Endothelial cell (in vitro differentiated cells): ENCODE measurements at places on chromosomes 6 and 20. TPM values are rescaled to one million over a fixed set of nuclear protein-coding genes. Genes with fewer than 3 reads are reported as not detected.

- no peak overlapping the region for H3K4me3 ChIP-seq
- no peak overlapping the region for H3K27ac ChIP-seq
- no peak for DNase-seq
- no peaks in the 10 kb centered on the region for H3K4me1 ChIP-seq
Measured at GRCh38 chr6:139398658-139399057, 24.2 kb upstream of the CITED2 start.

GRCh38 chr6:87436435-87436834 lies 28.7 kb downstream of the CFAP206 start:
- peaks cover 1% of the 10 kb centered on the region for H3K27me3 ChIP-seq
- no peaks in the 10 kb centered on the region for H3K36me3 ChIP-seq
- H3K27ac ChIP-seq, result no peak overlapping the region
- peak; percentile 68 for DNase-seq
- H3K4me3 ChIP-seq, result no peak overlapping the region
- H3K4me1 ChIP-seq, result no peaks in the 10 kb centered on the region

- H3K36me3 ChIP-seq, result peaks cover 4% of the 10 kb centered on the region
- H3K27me3 ChIP-seq, result peaks cover 1% of the 10 kb centered on the region
- H3K4me3 ChIP-seq, result peak overlapping the region; percentile 93
- DNase-seq, result no peak
Measured at GRCh38 chr20:25697132-25697446, 436 bp upstream of the ZNF337 start.

- no peaks in the 10 kb centered on the region for H3K36me3 ChIP-seq
- no peaks in the 10 kb centered on the region for H3K27me3 ChIP-seq
- H3K4me3 ChIP-seq, result no peak overlapping the region
- H3K27ac ChIP-seq, result no peak overlapping the region
Measured at GRCh38 chr6:19721766-19722377, 115.3 kb upstream of the ID4 start.

- H3K4me1 ChIP-seq, result peaks cover 4% of the 10 kb centered on the region
- no peak overlapping the region for H3K4me3 ChIP-seq
- DNase-seq, result no peak
- H3K27ac ChIP-seq, result no peak overlapping the region
- peaks cover 9% of the 10 kb centered on the region for H3K27me3 ChIP-seq
Measured at GRCh38 chr6:29789176-29789575, 38.4 kb upstream of the HLA-G start.

DNA sequence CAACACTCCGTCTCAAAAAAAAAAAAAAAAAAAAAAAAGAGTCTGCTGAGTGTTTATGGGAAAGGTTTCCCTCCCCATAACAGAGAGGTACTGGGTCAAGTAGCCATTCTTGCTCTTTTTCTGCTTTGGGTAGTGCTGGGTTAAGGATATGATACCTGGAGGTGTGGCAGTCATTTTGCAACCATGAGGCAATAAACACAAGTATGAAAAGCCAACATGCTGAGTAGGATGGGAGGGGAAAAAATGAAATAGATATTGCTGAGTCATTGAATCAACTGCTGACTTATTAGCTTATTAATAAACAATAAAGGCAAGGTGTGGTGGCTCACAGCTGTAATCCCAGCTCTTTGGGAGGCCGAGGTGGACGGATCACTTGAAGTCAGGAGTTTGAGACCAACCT lies 2.3 kb upstream of the TOMM34 start:
- H3K4me1 ChIP-seq, result peaks cover 51% of the 10 kb centered on the region
- peaks cover 6% of the 10 kb centered on the region for H3K36me3 ChIP-seq
- peaks cover 17% of the 10 kb centered on the region for H3K27me3 ChIP-seq
- DNase-seq, result no peak
- no peak overlapping the region for H3K4me3 ChIP-seq

GRCh38 chr6:71527886-71528285 lies 239.3 kb downstream of the OGFRL1 start:
- H3K27me3 ChIP-seq, result peaks cover 1% of the 10 kb centered on the region
- no peak overlapping the region for H3K27ac ChIP-seq
- no peak for DNase-seq

DNA sequence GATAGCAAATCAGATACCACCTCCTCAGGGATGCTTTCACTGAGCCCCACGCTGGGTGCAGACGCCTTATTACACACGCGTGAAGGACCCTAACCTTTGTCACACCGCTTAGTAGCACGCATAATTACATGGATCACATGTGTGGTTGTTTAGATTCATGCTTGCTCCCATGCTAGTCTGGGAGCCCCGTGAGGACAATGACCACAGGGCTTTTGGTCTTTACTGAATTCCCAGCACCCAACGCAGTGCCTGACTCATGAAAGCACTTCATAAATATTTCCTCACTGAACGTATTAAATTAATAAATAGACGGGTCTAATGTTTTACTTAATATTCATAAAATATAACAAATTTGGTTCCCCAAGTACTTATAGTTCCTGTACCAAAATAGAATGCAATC lies 132.5 kb downstream of the ALDH8A1 start:
- no peak overlapping the region for H3K27ac ChIP-seq
- H3K27me3 ChIP-seq, result no peaks in the 10 kb centered on the region
- no peaks in the 10 kb centered on the region for H3K4me1 ChIP-seq
- H3K36me3 ChIP-seq, result no peaks in the 10 kb centered on the region
- no peak overlapping the region for H3K4me3 ChIP-seq
- DNase-seq, result no peak

GRCh38 chr6:146028252-146028795 lies 538 bp upstream of the GRM1 start:
- H3K27ac ChIP-seq, result no peak overlapping the region
- DNase-seq, result peak; percentile 91
- H3K4me1 ChIP-seq, result peaks cover 15% of the 10 kb centered on the region
- no peaks in the 10 kb centered on the region for H3K36me3 ChIP-seq

- H3K4me1 ChIP-seq, result peaks cover 17% of the 10 kb centered on the region
- no peak for DNase-seq
- peak overlapping the region; percentile 44 for H3K27ac ChIP-seq
- peaks cover 48% of the 10 kb centered on the region for H3K36me3 ChIP-seq
- H3K4me3 ChIP-seq, result peak overlapping the region; percentile 14
Measured at GRCh38 chr6:152720974-152721373, 23.3 kb downstream of the MYCT1 start.

- H3K27me3 ChIP-seq, result peaks cover 22% of the 10 kb centered on the region
- peaks cover 44% of the 10 kb centered on the region for H3K4me1 ChIP-seq
- H3K4me3 ChIP-seq, result peak overlapping the region; percentile 99
- peaks cover 21% of the 10 kb centered on the region for H3K36me3 ChIP-seq
- DNase-seq, result no peak
- H3K27ac ChIP-seq, result peak overlapping the region; percentile 25
Measured at GRCh38 chr20:3890999-3891929, 2.1 kb downstream of the PANK2 start.

GRCh38 chr6:8193541-8193940 lies 91.2 kb upstream of the EEF1E1 start:
- H3K27me3 ChIP-seq, result no peaks in the 10 kb centered on the region
- no peaks in the 10 kb centered on the region for H3K4me1 ChIP-seq
- no peak for DNase-seq

DNA sequence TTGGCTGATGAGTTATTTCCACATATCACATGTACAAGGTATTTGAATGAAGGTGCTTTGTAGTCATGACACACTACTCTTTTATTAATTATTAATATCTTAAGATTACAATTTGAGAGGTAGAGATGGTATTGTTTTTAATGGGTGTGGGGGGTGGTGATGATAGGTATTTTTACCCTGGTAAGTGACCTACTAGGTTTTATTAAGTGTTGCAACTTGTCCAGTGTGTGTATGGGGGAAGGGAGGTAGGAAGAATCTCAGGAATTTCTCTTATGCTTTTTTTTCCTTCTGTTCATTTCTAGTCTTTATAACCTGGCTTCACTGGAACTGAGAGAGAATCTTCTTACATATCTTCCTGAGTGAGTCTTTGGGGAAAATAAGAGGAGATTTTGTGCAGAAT lies 101.4 kb downstream of the LRRC1 start:
- peaks cover 21% of the 10 kb centered on the region for H3K4me1 ChIP-seq
- no peak for DNase-seq
- no peaks in the 10 kb centered on the region for H3K27me3 ChIP-seq

- no peak for DNase-seq
- H3K27me3 ChIP-seq, result peaks cover 11% of the 10 kb centered on the region
- peaks cover 10% of the 10 kb centered on the region for H3K4me1 ChIP-seq
Measured at GRCh38 chr20:31908016-31908415, 37.6 kb downstream of the TTLL9 start.

DNA sequence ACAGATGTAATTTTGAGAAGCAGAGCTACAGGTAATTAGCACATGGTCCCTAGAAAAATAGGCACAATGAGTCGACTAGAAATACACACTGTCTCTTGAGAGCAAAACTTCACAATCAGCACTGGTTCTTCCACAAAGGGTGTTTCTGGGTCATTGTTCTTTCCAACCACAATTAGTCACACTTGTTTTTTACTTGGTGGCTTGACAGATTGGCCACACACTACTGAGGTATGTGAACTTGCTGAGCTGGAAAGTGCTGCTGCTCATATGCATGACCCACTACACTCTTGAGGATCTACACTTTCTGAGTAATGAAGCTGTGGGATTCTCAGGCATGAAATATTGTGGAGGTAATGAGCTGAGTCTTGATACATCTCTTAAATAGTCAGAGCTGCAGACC lies 347.7 kb downstream of the BCKDHB start:
- H3K4me1 ChIP-seq, result peaks cover 3% of the 10 kb centered on the region
- no peaks in the 10 kb centered on the region for H3K36me3 ChIP-seq
- H3K27ac ChIP-seq, result no peak overlapping the region
- no peak overlapping the region for H3K4me3 ChIP-seq

- H3K4me1 ChIP-seq, result peaks cover 12% of the 10 kb centered on the region
- peak overlapping the region; percentile 74 for H3K4me3 ChIP-seq
- no peak for DNase-seq
- H3K36me3 ChIP-seq, result no peaks in the 10 kb centered on the region
- no peak overlapping the region for H3K27ac ChIP-seq
- H3K27me3 ChIP-seq, result peaks cover 11% of the 10 kb centered on the region
Measured at GRCh38 chr6:31901415-31901952, 402 bp downstream of the ZBTB12 start.

- H3K4me1 ChIP-seq, result peaks cover 29% of the 10 kb centered on the region
- peaks cover 13% of the 10 kb centered on the region for H3K27me3 ChIP-seq
- no peak overlapping the region for H3K4me3 ChIP-seq
- DNase-seq, result no peak
- H3K27ac ChIP-seq, result no peak overlapping the region
Measured at GRCh38 chr6:44051515-44051914, 75.7 kb downstream of the MRPL14 start.

- no peak overlapping the region for H3K4me3 ChIP-seq
- no peaks in the 10 kb centered on the region for H3K4me1 ChIP-seq
- no peaks in the 10 kb centered on the region for H3K36me3 ChIP-seq
- no peak for DNase-seq
- H3K27ac ChIP-seq, result no peak overlapping the region
Measured at GRCh38 chr6:165042912-165043311, 266.5 kb downstream of the C6orf118 start.

- H3K4me1 ChIP-seq, result peaks cover 3% of the 10 kb centered on the region
- H3K4me3 ChIP-seq, result no peak overlapping the region
- DNase-seq, result peak; percentile 15
- peaks cover 2% of the 10 kb centered on the region for H3K27me3 ChIP-seq
Measured at GRCh38 chr6:135535989-135536414, 38.5 kb upstream of the AHI1 start.

GRCh38 chr6:143708889-143709288 lies 31.1 kb downstream of the PHACTR2 start:
- no peak for DNase-seq
- H3K27me3 ChIP-seq, result no peaks in the 10 kb centered on the region
- no peak overlapping the region for H3K27ac ChIP-seq
- no peaks in the 10 kb centered on the region for H3K4me1 ChIP-seq
- H3K4me3 ChIP-seq, result no peak overlapping the region

GRCh38 chr6:149985481-149985937 lies 21.8 kb downstream of the ULBP1 start:
- no peak overlapping the region for H3K4me3 ChIP-seq
- peaks cover 17% of the 10 kb centered on the region for H3K4me1 ChIP-seq
- H3K36me3 ChIP-seq, result no peaks in the 10 kb centered on the region
- H3K27me3 ChIP-seq, result peaks cover 29% of the 10 kb centered on the region

DNA sequence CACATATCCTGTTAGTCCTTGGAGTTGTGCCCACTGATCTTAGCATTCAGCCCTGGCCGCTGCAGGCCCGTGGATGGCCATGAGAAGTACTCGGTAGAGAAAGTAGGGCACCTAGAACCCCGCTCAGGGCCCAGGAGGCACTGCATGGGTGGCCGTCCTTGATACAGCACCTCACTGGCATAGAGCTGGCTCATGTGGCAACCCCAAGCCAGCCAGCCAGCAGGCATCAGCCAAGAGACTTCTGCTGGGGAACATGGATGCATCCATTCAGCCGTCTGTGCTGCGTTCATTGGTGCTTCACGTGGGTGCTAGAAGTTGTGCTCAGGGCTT lies 10.6 kb downstream of the PYGB start:
- H3K4me1 ChIP-seq, result no peaks in the 10 kb centered on the region
- H3K27ac ChIP-seq, result no peak overlapping the region
- H3K4me3 ChIP-seq, result no peak overlapping the region
- no peak for DNase-seq
- H3K36me3 ChIP-seq, result peaks cover 26% of the 10 kb centered on the region
- H3K27me3 ChIP-seq, result peaks cover 3% of the 10 kb centered on the region

DNA sequence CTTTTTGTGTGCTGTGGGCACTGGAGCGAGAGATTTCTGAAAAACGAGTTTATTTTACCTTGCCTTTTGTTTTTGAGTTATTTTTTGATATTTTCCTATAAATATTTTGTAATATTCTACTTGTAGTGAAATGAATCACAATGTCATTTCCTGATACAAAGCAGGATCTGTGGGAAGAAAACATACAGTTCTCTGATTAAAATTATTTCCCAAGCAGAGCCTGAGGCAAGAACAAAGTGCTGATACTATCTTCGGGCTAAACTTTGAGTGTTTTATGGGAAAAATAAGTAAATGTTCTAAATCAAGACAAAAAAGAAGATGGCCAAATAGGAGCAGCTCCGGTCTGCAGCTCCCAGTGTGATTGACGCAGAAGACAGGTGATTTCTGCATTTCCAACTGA lies 33.7 kb upstream of the ELOVL5 start:
- H3K27ac ChIP-seq, result no peak overlapping the region
- no peaks in the 10 kb centered on the region for H3K27me3 ChIP-seq
- no peaks in the 10 kb centered on the region for H3K36me3 ChIP-seq

DNA sequence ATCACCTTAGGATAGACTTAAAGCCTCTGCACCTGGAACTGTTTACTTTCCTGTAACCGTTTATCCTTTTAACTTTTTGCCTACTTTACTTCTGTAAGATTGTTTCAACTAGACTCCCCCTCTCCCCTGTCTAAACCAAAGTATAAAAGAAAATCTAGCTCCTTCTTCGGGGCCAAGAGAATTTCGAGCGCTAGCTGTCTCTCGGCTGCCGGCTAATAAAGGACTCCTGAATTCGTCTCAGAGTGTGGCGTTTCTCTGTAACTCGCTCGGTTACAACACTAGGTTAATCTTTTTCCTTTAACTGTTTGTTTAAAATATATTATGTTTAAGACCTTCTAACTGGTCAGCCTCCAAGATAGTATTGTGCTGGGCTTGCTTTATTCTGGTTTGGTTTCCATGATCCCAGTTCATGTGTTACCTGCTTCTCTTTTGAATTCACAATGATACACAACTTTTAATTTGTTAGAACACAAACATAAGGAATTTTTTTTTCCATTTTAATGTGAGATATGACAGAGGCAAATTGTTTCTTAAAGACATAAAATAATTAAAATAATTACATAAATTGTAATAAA lies 8.7 kb upstream of the NQO2 start:
- H3K27me3 ChIP-seq, result peaks cover 15% of the 10 kb centered on the region
- peak overlapping the region; percentile 97 for H3K4me3 ChIP-seq
- H3K27ac ChIP-seq, result peak overlapping the region; percentile 100
- H3K4me1 ChIP-seq, result peaks cover 35% of the 10 kb centered on the region

Gene LRFN2
- total RNA-seq, result 0.59 TPM

Gene ADAT2
- 10.0 TPM for total RNA-seq

Gene MKKS
- total RNA-seq, result 10.6 TPM

Gene CTCFL
- 0.21 TPM for total RNA-seq

Gene BFSP1
- 3.5 TPM for total RNA-seq

Gene C6orf58
- 0.82 TPM for total RNA-seq

Gene SRSF12
- total RNA-seq, result 3.9 TPM

Gene EFCAB8
- total RNA-seq, result 1.1 TPM

Gene SAPCD1
- total RNA-seq, result 2.4 TPM

Gene TRAPPC3L
- total RNA-seq, result not detected
